Foreskin keratinocyte (primary cell): ENCODE measurements at places on chromosomes 4 and X.

GRCh38 chrX:1416327-1416784 is 24.4 kb upstream of the SLC25A6 start:
- no peak for DNase-seq

- no peak for DNase-seq
These were observed 14.1 kb upstream of the RHOXF2 start for GRCh38 chrX:120144178-120144844.

DNA sequence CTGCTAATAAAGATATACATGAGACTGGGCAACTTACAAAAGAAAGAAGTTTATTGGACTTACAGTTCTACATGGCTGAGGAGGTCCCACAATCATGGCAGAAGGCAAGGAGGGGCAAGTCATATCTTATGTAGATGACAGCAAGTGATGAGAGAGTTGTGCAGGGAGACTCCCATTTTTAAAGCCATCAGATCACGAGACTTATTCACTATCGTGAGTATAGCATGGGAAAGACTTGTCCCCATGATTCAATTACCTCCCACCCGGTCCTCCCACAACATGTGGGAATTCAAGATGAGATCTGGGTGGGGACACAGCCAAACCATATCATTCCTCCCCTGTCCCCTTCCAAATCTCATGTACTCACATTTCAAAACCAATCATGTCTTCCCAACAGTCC is 50.9 kb upstream of the GRID2 start:
- DNase-seq: no peak

DNA sequence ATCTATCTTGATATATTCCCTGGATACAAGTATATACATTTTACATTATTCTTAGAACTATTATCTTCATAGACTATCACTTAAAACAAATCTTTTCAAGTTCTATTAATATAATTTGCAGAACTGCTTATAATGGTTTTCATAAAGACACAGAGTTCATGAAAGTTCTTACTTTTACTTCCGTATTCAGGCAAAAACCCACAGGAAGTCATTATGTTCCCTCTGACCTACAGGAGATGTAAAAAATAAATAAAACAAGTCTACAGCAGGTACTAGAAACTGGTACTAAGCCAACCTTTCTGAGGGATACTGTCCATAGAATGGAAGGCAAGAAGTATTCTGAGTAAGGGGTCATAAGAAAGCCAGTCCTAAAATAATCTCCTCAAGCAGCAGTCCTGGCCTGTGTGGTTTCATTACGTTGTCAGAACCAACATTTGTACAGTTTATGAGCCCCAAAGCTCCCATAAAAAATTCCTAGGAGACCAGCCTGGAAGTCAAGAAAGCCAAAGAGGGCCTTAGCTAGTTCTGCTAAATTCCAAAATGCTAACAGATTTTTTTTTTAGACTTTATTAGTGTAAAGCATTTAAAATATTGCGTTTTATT is 68.6 kb downstream of the CAMK2D start:
- no peak for DNase-seq

GRCh38 chr4:2241003-2241402 is 918 bp downstream of the HAUS3 start:
- DNase-seq: no peak

DNA sequence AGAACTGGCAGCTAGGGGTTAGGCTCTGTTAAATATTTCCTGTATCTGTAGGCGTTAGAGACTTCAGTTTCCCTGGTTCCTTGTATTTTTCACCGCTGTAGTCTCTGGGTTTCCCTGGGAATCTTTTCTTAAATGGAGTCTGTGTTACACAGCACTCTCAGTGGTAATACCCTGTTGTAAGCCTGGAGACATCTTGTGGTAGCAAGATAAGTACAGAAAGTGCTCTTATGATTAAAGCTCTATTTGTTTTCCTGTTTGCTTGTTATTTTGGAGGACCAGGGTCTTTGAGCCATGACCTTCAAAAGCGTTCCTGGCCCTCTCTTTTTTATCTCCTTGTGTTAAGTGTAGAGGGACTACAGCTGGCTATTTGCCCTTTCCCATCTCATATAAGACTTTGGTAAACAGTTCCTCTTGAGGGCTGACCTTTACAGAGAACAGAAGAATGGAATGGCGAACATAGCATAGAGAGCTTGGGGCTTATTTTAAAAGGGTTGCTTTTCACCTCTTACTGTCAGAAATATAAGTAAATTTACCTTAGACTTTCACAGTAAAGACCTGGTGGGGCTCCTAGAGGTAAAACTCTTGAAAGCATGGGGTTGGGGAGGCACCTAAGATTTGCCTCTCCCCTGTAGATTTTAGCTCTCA is 782.5 kb downstream of the FAT4 start:
- DNase-seq: no peak

DNA sequence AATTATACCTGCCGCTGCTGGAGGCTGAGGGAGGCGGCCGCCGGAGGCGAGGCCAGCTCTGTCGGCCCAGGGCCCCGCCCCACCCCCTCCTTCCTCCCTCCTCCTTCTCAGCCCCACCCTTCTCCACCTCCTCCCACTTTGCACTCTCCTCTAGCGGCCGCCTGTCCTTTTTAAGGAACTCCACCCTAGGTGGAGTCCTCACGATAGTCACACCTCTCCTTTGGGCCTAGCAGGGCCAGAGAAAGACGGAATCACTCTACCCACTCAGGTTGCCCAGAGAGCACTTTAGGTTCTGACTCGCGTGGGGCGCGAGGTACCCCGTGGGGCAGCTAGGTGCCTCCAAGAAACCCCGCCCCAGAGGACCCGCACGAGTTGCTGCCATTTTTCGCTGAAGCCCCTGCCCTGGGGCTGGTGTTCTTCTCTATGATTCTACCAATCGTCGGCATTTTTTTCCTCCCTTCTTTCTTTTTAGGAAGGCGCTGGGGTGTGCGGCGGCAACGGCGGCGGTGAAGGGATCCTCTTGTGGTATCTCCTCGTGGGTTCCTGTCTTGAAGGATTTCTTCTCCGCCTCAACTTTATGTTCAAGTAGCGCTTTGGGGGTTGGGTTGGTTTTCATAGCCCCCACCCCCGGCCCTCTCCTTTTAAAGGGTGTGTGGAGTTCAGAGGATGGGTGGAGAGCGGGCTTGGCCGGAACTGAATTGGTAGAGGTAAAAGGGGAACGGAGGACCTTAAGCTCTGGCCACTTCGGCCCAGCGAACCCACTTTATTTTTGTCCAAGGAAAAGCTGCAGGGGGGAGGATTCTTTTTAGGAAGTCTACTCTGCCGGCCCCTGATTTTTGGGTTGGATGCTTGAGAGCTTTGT is at the start of gene KLF8:
KLF8 (plus strand) TSS at position 136 of the 862 bp plus-strand sequence. CDS start 979 bp downstream, outside the sequence.
- DNase-seq: peak; percentile 49

DNA sequence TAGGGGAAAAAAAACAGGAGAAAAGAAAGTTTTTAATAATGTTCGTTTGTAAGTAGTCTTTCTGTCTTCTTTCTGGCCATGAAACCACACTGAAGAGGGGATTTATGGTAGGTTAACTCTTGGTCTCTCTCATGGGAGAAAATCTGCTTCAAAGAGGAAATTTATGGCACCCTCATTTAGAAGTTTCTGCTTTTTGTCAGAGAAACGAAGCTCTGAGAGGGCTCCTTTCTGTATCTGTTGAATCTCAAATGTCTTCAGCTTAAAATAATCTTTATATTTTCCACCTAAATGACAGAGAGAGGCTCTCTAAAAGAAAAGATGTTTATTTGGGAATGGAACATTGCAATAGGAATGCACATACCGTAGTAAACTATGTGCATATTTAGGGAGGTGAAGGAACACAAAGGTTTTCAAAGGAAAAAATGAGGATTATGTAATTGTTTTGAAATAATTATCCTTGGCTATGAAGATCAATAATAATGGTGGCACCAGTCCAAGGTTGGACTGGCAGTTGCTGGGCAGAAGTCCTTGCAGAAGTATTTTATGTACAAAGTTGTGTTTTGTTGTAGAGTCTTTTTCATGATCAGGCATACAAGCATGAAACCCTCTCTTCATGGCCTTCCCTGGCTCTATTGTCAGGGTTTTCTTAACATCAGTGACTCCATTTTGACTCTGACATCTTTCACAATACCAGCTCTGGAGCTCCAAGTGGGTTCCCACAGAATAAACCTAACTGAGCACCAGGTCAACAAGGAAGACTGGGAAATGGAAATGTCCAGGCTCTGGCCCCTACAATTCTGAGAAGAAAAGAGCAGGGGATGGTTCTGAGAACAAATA is 53.0 kb upstream of the HPSE start:
- DNase-seq: no peak

- no peak for DNase-seq
These were observed 38.5 kb upstream of the PRSS48 start for GRCh38 chr4:151238477-151238876.

GRCh38 chrX:119690921-119691716 is 1.8 kb downstream of the SEPTIN6 start:
- peak; percentile 24 for DNase-seq

DNA sequence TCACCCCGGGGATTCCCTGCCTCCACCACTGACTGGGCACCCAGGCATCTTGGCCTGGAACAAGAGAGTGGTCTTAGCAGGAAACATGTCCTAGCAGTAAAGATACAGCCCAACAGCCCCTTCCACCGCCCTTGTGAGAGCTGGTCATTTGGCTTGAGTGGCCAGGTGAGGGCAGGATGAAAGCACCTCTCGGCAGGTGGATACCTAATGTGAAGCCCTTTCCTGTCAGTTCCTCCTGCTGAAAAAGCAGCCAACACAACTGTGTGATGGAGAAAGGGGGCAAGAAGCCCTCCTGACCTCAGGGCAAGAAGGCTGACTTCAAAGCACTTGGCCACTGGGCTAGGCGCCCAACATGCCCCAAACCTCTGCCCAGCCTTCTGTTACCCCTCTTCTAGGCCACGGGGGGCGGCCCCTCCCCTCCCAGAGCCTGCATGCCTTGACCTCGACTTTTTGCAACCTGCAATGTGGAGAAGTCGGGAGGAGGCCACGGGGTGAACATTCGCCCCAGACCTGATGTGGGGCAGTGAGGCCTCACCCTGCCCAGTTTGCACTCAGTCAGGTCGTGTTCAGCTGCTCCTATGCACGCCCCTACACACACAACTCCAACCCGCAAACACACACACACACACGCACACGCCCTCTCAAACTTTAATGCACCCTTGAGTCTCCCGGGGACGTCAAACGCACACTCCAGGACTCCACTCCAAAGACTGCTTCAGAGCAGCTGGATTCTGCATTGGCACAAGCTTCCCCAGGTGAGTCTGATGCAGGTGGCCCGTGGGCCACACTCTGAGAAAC is 1.1 kb downstream of the LGI2 start:
- DNase-seq: no peak

GRCh38 chr4:43959976-43960375 is 488.6 kb downstream of the KCTD8 start:
- no peak for DNase-seq

DNA sequence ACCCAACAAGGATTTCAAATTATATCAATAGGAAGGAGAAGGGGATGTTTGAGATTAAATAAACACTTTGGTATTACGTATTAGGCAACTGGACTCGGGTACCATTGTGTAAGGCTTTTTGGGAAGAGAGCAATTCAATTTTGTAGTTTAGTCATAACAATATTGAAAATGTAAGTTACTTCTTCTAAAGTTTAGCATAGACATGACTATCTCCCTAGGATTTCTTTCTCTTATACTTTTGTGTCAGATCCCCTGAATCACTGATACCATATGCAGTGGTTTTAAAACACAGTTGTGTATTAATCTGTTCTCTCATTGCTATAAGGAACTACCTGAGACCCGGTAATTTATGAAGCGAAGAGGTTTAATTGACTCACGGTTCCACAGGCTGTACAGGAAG is 123.8 kb upstream of the FAM9C start:
- DNase-seq: no peak

GRCh38 chr4:95537191-95537590 is 11.6 kb downstream of the UNC5C start:
- no peak for DNase-seq

- no peak for DNase-seq
These were observed 42.5 kb downstream of the ZBTB49 start for GRCh38 chr4:4332529-4332928.

DNA sequence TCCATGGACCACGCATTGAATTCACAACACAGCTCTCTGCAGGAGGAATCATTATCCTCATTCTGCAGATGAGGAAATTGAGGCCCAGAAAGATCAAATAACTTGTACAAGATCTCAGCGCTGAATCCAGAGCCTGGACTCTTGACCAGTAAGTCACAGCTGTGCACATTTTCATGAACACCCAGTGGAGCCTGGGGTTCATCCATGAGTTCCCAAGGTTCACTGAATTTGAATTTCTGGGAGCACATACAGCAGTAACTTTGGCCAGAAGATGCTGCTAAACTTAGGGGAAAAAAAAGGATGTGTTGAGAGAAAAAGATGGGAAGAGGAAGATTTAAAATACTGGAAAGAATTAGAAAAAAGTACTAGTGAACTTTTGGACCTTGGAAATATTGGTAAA is 218.7 kb upstream of the PPARGC1A start:
- DNase-seq: no peak

GRCh38 chrX:116318672-116319071 is 117.7 kb upstream of the SLC6A14 start:
- peak; percentile 1 for DNase-seq

DNA sequence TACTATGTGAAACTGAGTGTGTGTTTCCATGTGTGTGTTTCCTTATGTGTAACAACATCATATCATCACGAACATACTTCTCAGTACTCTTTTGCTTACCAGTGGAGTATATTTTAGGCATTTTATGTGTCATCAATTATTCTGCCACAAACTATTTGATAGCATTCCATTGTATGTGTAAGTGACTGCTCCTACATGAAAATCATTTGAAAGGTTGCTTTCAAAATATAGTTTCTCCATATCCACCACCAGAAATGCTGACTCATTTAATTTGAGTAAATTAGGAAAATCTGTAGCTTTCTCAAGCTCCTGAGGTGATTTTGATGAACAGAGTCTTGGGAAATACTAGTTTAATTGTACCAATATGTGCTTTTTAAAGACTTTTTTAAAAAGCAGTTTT is 376.2 kb downstream of the PCDH18 start:
- peak; percentile 53 for DNase-seq

DNA sequence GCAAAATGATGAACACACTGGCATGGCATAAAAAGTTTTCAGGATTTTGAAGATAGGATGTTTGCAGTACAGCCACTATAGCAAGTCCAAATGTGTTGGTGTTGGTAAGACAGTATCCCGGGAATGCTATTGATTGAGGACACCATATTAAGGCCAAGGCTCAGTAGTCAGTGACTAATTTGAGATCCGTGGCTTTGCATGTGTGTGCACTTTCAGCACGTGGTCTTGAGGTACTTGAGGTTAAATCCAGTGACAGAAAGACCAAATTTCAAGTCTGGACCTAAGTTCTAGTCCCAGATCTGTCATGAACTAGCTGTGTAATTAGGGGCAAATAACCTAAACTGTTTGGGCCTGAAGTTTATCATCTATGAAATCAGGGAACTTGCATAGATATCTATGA is 76.5 kb upstream of the ETNPPL start:
- no peak for DNase-seq

- no peak for DNase-seq
These were observed 102.6 kb downstream of the MMRN1 start for GRCh38 chr4:89997171-89997704.

DNA sequence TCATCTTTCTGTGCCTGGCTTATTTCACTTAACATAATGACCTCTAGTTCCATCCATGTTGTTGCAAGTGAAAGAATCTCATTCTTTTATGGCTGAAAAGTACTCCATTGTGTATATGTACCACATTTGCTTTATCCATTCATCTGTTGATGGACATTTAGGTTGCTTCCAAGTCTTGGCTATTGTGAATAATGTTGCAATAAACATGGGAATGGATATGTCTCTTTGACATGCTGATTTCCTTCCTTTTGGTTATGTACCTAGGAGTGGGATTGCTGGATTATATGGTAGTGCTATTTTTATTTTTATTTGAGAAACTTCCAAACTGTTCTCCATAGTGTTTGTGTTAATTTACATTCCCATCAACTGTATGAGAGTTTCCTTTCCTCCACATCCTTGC is 71.2 kb downstream of the TACR3 start:
- no peak for DNase-seq

GRCh38 chr4:66565801-66566200 is 895.5 kb upstream of the EPHA5 start:
- no peak for DNase-seq
